ENCODE measurements at places on chromosomes 13 and 19.
A peak's percentile ranks its signal among the peaks of the same experiment; 100 is the strongest.

DNA sequence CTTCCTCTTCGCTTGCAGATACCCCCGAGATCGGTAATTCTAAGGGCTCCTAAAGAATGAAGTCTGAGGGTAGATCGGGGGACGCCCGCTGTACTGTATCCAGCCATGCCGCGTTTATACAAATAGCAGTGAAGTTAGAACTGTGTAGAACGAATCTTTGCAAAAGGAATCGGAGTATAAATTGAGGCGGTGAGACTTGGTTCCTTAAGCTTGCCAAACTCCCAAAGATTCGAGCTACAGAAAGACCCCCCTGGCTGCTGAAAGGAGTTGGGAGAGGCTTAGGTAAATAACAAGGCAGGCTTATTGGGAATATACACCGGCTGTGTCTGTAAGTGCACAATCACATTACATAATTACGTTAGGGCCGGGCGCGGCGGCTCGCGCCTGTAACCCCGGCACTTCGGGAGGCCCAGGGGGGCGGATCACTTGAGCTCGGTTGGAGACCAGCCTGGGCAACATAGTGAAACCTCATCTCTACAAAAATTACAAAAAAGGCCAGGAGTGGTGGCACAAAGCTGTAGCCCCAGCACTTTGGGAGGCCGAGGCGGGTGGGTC lies 12.2 kb downstream of the TMEM160 start:
- no peak for DNase-seq

GRCh38 chr13:47117268-47117667 lies 220.4 kb upstream of the HTR2A start:
- peak; percentile 84 for DNase-seq

DNA sequence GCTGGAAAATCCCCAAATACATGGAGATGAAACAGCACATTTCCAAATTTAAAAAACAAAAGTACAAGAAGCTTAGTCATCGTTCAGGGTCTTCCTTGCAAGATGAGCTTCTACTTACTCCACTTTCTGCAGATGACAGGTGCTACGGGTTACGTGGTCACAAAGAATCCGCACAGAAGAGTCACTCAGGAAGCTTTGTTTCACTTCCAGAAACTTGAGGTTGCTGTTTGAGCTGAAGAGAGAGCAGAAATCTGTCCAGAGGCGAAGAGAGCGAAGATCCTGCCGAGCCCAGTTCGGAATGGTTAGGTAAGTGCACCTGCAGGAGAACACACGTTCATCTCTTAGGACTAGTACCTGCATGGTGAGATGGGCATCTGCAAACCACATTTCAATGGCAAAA lies 9.4 kb downstream of the NLRP7 start:
- DNase-seq = no peak

DNA sequence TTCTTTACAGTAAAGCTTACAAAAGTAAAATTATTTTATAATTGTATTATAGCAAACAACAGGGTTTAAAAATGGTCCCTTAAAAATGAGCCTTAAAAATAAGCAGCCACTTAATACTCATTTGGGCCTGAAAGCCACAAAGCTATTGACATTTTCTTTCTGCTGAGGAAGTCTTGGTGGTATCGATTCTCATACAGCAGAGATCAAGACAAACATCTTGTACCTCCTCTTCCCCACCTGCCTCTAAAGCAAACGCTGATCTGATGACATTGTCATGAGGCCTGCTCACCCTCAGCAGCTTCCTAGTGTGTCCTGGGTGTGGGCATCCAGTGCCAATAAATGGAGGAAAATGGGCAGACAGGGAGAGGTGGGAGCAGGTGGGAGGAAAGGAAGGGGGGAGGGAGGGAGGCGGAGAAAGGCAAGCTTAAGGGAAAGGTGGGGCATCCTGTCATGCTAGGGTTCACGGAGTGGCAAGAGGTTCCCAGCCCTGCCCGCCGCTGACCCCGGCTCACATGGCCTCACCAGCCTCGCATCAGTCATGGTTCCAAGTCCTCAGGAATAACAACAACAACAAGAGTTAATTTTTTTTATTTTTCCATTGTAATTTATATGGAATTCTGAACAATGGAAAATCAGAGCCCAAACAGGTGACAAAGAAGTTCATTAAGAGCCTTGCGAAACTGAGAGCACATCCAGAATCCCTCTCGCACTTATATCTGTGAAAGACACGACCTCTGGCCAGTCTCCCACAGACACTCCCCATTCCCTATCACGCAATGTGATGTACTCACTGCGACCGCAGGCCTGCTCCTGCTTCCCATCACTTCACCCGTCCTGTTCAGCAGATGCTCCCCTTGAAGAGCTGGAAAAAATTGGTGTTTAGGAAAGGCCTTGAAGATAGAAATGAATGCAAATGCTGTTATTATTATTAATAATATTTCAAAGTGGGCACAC lies 15.1 kb upstream of the ATP11A start:
- no peak for DNase-seq

DNA sequence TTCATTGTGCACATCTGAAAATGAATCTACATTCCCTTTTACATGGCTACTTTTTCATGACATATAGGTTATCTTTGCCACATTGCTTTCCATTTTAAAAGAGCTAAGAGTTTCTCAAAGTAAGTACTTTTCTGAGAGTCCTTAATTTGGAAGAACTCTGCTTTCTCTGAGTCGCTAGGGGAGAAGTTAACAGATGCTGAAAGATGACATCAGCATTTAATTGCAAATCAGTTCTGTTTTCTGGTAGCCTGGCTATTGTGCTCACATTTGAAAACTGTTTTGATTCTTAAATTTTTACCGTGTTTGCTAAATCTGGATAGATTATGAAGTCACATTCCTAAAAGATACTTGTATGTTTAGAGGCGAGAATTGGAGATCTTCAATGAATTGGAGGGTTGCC lies 107.7 kb upstream of the C1QTNF9B start:
- DNase-seq = no peak

GRCh38 chr19:10826846-10827245 lies 9.2 kb downstream of the TMED1 start:
- DNase-seq = no peak

- no peak for DNase-seq
Observed at GRCh38 chr13:52983836-52984235, 44.8 kb upstream of the OLFM4 start.

DNA sequence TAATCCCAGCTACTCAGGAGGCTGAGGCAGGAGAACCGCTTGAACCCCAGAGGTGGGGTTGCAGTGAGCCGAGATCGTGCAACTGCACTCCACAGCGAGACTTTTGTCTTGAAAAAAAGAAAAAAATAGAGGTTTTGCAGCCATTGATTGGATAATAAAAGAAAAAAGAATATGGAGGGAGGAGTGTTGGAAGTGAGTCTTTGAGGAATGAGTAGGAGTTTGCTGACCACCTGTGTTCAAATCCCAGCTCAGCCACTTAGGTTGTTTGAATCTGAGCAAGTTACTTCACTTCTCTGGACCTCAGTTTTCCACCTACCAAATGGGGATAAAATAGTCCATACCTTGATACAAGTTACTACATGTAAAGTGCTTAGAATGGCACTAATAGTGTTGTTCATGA lies 6.2 kb downstream of the NRTN start:
- DNase-seq = no peak

DNA sequence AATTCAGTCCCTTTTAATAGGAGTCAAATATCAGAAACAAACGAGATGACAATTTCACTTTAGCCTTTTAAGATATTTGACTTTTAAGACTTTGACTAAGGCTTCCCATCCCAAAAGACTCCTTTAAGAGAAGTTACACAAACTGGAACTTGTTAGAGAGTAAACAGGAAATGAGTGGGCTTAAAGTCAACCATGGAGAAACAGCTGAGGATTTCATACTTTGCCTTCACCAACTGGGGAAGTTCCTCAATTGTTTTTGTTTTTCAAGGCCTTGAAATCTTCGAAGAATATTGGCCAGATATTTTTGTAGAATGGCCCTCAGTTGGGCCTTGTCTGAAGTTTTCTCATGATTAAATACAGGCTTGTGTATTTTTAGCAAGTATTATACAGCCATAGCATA lies 227.3 kb downstream of the POU4F1 start:
- no peak for DNase-seq

DNA sequence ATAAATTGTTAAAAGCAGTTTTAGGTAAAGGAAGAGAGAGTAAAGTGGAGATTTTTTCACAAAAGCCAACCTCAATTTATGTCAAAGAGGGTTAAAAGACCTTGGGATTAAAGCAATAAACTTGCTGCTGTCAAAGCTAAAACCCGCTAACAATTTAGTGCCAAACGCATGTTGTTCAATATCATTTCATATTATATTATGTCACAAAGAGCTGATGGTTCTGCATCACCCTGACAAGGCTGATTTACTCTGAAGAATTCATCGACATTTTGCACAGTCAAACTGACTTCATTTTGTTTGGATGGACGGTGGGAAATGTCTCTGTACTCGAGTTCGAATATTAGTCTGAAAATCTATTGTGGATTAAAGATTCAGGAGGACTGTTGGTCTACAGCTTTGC lies 315.8 kb upstream of the TSHZ3 start:
- no peak for DNase-seq

DNA sequence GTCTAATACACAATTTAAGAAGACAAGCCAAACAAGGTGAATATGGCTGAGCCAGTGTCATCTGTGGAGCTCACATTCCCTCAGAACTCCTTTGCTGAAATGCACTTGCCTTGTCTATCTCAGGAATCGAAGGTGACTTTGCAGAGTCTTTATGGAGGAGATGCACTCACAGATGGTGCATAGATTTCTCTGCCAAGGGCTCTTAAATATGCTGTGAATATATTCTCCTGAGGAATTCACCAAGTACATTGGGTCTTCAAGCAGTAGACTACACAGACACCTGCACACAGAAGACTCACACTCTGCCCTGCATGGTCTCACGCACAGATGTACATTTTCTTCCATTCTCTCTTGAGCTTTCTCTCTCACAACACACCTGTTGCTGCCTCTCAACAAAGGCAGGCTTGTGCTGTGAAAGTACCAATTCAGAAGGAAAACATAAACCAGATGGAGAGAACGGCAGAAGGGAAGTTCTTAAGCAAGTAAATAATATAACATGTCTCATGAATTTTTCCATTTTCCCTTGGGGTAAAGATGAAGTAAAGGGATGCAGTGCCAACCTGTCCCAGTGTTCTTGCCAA lies 174.7 kb downstream of the DLEU7 start:
- no peak for DNase-seq

DNA sequence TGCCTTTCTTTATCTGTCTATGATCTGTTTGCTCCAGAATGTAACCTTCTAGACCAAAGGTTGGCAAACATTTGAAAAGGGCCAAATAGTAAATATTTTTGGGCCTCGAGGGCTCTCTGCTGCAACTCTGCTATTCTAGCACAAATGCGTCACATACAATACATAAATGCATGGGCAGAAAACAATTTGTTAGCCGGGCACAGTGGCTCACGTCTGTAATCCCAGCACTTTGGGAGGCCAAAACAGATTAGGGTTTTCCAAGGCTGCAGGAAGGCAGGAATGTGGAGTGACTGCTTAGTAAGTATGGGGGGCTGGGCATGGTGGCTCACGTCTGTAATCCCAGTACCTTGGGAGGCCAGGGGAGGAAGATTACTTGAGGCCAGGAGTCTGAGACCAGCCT lies 21.9 kb upstream of the EVI5L start:
- DNase-seq = no peak

- DNase-seq = no peak
Observed at GRCh38 chr19:50694815-50695145, 24.8 kb downstream of the SHANK1 start.

DNA sequence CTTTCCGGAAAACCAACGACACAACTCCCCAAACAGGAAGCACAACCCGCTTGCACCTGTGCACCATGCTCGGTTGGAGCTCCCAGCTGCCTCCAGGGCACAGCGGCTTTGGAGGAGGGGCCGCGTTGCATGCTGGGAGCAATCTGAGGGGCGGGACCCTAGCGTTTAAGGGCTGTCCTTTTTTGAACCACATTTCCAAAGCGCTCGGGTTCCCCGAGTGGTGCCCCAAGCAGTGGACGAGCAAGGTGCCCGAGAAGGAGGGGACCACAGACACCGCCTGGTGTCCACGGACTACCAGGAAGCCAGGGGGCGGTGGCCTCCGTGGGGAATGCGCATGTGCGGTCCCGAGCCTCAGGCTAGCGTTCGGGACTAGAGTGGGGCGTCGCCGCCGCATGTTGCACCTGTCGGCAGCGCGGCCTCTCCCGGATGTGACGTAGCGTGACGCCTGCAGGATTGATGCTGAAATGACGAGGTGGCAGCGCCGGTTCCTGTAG lies 11.9 kb upstream of the ZNF57 start:
- no peak for DNase-seq

DNA sequence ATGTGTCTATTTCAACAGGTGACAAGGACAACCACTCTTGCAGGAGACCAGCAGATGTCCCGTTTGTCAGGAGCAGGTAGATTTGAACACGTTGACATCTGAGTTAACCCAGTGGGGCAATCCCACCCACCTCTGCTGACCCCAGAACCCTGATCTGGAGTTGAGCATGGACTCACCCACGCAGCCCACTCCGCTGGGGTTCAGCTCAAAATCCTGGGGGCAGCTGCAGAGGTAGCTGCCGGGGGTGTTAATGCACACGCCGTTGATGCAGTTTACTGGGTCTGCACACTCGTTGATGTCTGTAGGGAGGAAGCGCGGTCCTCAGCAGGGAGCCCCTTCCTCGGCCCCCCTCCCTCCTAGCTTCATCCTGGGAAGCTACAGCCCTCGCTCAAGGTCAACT lies 39.9 kb downstream of the FBN3 start:
- no peak for DNase-seq

DNA sequence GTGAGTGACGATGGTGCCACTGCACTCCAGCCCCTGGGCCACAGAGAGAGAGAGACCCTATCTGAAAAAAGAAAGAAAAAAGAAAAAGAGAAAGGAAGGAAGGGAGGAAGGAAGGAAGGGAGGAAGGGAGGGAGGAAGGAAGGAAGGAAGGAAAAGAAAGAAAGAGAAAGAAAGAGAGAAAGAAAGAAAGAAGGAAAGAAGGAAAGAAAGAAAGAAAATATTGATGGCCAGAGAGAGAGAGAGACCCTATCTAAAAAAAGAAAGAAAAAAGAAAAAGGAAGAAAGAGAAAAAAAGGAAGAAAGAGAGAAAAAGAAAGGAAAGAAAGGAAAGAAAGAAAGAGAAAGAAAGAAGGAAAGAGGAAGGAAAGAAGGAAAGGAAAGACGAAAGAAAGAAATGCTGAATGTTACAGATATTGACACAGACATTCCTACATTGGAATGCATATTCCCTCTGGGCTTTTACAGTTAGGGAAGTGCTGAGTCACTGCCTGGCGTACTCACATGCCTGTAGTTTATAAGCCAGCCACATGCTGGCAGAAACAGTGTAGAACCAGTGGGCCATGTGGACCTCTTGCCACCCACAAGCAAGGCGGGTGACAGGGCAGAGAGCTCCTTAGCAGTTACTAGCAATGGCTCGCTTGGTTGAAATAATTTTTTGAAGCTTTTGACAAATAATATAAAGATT lies 34.6 kb upstream of the SLC46A3 start:
- DNase-seq = peak; percentile 90

DNA sequence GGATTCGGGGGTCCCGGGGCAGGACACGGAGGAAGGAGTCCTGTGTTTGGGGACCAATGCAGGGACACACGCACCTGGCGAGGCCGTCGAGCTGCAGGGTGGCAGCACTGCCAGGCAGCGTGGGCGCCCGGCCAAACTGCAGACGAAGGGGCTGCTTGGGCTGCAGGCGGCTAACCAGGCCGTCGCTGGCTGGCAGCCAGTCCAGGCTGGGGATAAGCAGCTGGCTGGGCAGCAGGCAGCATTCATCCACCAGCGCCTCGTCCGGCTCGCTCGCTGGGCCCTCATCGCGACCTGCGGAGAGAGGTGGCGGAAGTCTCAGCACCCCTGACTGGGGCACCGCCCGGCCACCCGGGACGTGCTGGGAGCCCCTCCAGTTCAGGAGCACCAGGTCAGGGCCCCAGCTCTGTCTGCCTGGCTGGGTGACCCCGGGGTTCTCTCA lies 11.5 kb downstream of the CFD start:
- no peak for DNase-seq

Data from HT1080 (cell line).